ENCODE measurements at places on chromosomes 5 and 9.

- DNase-seq, result no peak
Measured at GRCh38 chr9:110047955-110048402, 160.0 kb downstream of the C9orf152 start.

DNA sequence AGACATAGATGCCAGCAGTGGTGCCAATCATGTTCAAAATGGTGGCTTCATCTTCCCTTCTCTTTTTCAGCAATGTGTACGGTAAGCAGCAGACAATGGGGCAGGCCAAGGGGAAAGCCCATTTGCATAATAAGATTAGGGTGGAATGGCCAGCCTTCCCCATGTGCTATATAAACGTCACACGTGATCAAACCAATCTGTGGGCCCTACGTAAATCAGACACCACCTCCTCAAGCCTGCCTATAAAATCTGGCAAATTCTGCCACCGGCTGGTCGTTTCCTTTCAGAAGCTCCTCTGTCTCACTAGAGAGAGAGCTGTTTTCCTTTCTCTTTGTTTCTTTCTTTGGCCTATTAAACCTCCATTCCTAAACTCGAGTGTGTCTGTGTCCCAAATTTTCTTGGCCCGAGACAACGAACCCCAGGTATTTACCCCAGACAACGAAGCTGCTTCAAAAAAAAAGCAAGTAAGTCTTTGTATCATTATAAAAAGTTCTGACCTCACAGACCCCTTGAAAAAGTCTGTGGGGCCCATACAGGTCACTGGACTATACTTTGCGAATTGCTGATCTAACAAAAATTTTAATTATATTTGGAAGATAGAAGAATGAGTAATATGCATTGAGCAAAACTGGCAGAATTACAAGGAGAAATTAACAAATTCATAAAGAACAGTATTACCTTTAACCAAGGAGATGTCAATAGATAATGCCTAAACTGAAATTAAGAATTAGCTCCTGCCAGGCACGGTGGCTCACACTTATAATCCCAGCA is 15.2 kb downstream of the ZBTB5 start:
- DNase-seq, result no peak

DNA sequence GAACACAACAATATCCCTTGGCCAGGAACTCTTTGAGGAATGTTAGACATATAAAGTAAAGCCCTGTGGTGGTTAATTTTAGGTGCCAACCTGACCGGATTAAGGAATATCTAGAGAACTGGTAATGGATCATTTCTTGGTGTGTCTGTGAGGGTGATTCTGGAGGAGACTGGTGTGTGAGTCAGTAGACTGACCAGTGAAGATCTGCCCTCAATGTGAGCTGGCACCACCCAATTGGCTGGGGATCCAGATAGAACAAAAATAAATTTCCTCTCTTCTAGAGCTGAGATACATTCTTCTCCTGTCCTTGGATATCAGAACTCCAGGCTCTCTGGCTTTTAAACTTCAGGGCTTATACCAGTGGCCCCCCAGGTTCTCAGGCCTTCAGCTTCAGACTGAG is 56.2 kb upstream of the TNPO1 start:
- no peak for DNase-seq

- DNase-seq, result no peak
Measured at GRCh38 chr9:68697851-68698250, 7.2 kb upstream of the PIP5K1B start.

DNA sequence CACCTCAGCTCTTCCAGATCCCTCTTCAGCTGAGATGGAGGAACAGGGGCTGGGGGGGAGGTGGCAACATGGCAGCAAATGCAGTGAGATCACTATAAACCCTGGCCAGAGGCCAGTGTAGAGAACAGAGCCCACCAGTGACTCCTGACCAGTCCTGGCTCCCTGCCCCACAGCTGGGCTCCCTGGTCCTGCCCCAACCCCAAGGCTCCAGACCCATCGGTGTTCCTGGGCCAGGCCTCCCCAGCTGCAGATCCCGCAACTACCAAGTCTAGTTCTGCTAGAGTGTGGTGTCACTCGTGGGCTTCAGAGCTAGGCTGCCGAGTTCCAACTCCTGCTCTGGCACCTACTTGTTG is 16.8 kb downstream of the AKNA start:
- DNase-seq, result no peak

- no peak for DNase-seq
Measured at GRCh38 chr5:152271420-152271819, 133.7 kb downstream of the NMUR2 start.

DNA sequence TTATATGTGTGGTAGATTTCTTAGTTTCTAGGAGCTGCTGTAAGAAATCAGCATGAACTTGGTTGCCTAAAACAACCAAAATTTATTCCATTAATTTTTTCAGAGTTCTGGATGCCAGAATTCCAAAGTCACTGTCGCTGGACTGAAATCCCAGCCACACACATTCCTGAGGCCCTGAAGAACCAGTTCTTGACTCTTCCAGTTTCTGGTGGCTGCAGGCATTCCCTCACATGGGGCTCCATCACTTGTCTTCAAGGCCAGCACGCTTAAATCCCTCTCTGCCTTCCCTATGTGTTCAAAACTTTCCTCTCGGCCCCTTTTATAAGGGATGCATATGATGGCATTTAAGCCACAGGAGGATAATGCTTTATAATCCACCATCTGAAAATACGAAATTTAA is 1237.5 kb upstream of the CDH9 start:
- no peak for DNase-seq

DNA sequence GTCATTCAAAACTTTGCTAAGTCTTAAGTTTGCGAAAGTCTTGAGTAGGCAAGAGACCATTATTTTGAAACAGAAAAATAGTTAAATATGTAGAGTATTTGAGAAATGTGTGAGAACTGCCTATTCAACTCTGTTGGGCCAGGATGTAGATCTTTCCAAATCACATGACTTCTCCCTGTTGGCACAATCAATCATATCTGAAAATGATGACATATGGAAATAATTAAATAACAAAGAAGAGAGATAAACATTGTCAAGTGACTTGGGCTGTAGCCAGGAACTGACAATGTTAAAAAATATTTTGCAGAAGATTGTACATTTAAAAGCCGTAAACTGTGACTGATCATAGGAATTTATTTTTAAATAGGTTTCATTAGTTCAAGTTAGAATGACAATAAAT is 104.6 kb upstream of the IL6ST start:
- DNase-seq, result no peak
